T-helper 9 cell (primary cell): ENCODE measurements at places on chromosomes 13 and 19.
A peak's percentile ranks its signal among the peaks of the same experiment; 100 is the strongest.

DNA sequence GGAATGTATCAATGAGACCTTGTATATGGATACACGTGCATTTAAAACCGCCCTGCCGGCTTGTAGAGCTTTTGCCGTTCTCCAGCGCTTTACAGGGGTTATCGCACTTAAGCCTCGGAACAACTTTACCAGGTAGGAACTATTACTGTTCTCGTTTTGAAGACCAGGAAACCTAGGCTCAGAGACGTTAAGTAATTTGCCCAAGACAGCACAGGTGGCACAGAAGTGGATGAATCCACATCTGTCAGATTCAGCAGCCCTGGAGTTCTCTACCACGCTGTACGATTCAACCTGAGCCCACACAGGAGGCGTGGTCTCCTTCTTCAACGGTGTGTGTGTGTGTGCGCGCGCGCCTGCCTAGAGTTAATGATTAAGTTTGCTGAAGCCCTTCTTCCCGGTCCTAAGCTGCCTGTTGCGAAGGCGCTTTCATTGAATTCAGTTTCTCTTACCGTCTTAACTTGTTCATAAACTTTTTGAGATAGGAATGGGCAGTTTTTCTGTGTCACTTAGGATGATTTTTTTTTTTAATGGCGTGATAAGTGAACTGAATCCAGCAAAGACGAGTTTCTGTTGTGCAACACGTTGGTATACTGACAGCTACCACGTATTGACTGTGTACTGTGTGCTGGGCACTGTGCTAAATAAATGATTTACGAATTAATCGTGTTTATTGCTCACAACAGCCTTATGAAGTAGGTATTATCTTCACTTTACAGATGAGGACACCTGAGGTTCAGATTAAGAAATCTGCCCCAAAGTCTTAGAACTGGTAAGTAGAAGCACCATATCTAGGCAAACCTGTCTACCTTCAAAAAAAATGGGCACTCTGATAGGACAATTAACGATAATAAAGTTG lies 67.4 kb downstream of the KCNRG start:
- peak; percentile 59 for DNase-seq

DNA sequence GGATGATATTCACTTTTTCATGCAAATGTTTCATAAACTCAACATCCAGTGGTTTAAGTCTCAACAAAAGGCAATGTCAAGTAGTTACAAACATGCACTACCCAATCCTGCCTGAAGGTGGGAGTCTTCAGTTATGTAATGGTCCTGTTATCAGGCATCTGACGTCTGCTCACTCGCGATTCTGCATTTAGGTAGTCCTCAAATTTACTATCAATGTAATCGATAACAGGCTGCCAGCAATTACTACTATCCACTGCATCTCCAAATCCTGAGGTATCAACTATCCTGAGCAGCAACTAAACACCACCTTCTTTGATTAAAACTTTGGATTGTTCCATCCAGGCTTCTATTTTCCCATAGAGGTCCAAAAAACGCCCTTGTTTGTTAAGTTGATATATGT lies 51.2 kb downstream of the NLRP12 start:
- DNase-seq, result peak; percentile 30

DNA sequence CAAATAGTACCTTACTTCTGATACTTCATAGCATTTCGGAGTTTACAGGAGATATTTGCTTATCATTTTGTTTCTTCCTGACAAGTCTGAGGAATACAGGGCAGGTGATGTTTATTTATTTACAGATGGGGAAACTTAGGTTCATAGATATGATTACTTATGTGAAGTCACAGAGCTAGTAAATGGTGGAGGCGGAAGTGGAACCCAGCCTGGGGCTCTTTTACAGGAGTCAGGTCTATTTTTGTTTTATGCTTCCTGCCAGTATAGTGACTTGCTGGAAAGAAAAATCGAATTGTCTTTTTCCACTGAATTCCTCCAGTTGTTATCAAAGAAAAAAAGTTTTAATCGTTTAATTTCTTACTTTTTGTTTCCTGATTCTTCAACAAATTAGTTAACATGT lies 66.5 kb downstream of the DGKH start:
- no peak for DNase-seq

GRCh38 chr13:97194479-97194878 lies 27.7 kb upstream of the MBNL2 start:
- no peak for DNase-seq

DNA sequence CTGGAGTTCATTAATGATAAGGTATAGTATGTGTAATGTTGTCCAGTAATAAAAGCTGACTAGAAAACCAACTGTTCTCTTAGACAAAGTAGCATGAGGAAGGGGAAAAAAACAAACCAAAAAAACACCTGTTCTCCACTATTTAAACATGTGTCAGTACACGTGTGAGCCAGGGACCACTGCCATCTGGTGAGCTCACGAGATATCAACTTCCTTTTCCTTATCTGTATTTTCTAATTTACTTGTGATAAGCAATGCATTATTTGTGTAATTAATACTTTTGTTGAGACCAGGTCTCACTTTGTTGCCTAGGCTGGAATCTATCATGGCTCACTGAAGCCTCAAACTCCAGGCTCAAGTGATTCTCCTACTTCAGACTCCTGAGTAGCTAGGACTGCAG lies 4.3 kb upstream of the SIX5 start:
- DNase-seq, result no peak

DNA sequence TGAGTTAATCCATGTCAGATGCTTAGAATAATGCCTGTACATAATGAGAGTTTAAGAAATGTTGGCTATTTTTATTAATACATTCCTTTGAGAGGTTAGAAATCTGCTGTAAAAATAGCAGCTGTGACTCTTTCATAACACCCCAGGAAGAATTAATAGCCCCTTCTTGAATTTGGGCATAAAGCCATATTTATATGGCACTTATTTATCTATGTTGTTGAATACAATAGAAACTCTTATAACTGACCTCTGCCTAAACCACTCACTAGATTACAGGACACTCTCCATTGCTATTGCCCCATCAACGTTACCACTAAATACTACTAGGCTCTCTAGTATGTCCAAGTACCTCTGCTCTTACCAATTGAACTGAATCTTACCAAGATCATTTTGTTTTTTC lies 16.3 kb downstream of the NEK5 start:
- no peak for DNase-seq

- DNase-seq, result no peak
These were observed 1244.5 kb downstream of the PCDH9 start for GRCh38 chr13:65985612-65986011.

GRCh38 chr13:39273953-39274738 lies 235.9 kb downstream of the NHLRC3 start:
- no peak for DNase-seq

GRCh38 chr19:35116072-35116801 lies 614 bp downstream of the FXYD3 start:
- no peak for DNase-seq

- DNase-seq, result no peak
These were observed 1.3 kb downstream of the SBK3 start for GRCh38 chr19:55544014-55544413.

- no peak for DNase-seq
These were observed 25.5 kb upstream of the MCF2L start for GRCh38 chr13:112943309-112944125.
